ENCODE measurements at places on chromosomes 1 and 21.
A peak's percentile ranks its signal among the peaks of the same experiment; 100 is the strongest.

- no peak for DNase-seq
Measured at GRCh38 chr1:43902058-43902831, 31.4 kb upstream of the ARTN start.

GRCh38 chr1:230067419-230067870 is 407 bp downstream of the GALNT2 start:
- peak; percentile 4 for DNase-seq

DNA sequence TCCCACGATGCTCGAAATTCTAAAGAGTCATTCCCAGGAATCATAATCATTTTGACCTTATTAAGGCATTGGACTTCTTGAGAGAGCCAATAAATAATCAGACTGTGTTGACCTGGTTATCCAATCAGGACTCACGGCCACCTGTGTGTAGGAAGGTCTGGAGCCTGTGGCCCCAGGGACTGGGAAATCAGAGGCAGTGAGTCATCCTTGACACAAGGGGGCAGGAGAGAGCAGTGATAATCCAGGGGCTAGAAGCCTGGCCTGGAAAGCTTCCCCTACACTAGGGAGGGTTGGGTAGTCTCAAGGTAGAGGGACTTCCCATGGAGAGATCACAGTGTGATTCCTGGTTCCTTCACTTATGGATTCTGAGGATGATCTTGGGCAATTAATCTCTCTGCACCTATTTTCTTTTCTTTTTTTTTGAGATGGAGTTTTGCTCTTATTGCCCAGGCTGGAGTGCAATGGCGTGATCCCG is 4.7 kb downstream of the MR1 start:
- DNase-seq, result peak; percentile 79

- no peak for DNase-seq
Measured at GRCh38 chr21:43374228-43374885, 52.6 kb downstream of the SIK1 start.

- no peak for DNase-seq
Measured at GRCh38 chr1:233442026-233442780, 114.7 kb downstream of the MAP3K21 start.

DNA sequence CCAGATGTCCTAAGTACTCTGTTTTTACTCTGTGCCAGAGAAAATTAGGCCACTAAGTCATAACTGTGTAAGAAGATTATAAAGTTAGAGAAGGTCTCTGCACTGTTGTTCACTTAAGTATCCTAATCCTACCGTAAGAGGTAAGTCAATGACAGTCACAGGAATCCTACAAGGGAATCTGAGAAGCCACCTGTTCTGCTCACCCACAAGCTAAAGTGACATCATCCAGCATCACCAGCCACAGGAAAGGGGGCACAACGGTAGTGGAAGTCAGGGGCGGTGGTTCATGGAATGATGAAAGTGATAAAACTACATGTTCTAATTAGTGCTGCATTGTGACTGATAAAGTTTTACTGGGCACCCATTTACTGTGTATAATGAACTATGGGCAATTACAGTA is 92.7 kb downstream of the PLD5 start:
- no peak for DNase-seq

DNA sequence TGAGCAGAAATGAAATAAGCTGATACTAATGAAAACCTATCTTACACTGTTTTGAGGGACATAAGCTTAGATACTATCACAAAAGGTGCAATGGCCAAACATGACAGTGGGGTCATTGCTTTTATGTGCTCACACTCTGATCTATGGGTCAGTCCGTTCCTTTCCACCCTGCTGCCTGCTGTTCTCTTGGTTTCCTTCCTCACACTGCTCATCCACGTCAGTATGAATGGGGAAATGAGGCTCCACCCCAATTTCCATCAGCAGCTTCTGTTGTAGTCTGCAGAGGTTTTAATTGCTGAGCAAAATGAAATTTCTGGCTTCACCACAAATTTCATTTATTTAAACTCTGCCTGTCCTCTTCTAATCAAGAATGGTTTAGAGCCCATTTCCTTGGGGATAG is 155.2 kb downstream of the GABPA start:
- DNase-seq, result no peak

DNA sequence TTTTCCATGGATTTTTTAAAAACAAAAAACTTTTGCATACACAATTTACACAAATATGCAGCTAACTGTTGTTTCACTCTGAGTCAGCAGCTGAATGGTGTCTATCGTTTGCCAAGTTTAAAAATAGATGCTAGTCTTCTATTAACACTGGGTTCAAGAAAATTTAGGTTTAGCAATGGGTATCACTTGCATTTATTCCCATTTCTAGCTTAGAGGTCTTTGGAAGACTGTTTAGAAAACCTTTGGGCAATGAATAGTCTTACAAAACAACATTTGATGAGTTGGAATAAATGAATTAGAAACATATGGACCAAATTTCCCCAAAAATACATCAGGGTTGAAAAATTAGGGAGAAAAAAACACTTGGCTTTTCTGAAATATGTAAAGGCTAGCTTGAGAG is 165.8 kb downstream of the LYPLAL1 start:
- no peak for DNase-seq

DNA sequence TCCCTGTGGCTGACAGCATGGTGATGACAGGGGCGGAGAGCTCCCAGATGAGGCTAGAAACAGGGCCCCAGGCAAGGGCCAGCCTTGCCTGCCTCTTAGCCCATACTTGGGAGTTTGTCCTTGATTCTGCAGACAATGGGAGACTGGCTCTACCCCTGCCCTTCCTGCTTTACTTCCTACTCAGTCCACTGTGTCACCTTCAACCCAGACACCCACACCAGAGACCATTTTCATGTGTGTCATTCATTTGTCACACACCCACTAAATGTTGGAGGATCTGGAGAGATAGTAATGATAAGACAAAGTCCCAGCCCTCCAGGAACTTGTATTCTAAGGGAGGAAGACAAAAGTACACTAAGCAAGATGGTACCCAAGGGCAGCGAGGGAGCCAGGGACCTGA is 43.7 kb downstream of the SYT6 start:
- no peak for DNase-seq

DNA sequence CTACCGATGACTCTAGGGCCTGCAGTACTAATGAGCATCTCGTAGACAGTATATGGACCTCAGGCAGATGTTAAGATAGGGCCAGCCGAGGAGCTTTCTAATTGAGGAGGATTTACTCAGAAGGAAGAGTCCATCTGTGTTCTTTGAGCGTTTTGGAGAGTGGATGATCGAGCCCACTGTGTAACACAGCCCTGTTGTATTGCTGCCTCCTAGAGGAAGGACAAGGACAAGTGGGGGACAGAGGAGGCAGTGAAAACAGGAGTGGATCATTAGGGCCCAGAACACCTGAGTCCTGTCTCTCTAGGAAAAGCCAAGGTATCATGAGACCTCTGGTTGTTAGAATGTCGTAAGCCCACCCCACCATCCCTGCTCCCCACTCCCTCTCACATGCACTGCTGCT is 62.9 kb downstream of the TBX19 start:
- DNase-seq, result no peak

GRCh38 chr1:30058970-30059369 is 664.4 kb downstream of the MATN1 start:
- no peak for DNase-seq

Data from CD4-positive, alpha-beta T cell treated with Interleukin-1 beta for 1 hour (primary cell).